Aorta (tissue), 5 donors: ENCODE measurements at places on chromosomes 7 and 10. TPM values are rescaled to one million over a fixed set of nuclear protein-coding genes. Genes with fewer than 3 reads are reported as not detected.

- DNase-seq, result no peak
Measured at GRCh38 chr10:113381416-113381815, 171.4 kb upstream of the HABP2 start.

- DNase-seq, result no peak
Measured at GRCh38 chr7:70006261-70006920, 408.1 kb downstream of the AUTS2 start.

DNA sequence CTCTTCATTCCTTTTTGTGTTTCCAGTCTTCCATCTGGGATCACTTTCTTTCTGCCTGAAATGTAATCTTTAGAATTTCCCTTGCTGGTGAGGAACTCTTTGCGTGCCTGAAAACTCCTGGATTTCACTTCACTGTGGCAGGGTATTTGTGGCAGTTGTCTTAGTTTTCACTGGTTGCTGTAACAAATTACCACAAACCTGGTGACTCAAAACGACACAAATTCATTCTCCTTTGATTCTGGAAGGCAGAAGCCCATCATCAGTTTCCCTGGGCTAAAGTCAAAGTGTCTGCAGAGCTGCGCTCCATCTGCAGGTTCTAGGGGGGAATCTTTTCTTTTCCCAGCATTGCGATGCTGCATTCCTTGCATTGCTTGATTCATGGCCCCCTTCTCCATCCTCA, 109.3 kb downstream of the RBM20 start:
- DNase-seq, result no peak

DNA sequence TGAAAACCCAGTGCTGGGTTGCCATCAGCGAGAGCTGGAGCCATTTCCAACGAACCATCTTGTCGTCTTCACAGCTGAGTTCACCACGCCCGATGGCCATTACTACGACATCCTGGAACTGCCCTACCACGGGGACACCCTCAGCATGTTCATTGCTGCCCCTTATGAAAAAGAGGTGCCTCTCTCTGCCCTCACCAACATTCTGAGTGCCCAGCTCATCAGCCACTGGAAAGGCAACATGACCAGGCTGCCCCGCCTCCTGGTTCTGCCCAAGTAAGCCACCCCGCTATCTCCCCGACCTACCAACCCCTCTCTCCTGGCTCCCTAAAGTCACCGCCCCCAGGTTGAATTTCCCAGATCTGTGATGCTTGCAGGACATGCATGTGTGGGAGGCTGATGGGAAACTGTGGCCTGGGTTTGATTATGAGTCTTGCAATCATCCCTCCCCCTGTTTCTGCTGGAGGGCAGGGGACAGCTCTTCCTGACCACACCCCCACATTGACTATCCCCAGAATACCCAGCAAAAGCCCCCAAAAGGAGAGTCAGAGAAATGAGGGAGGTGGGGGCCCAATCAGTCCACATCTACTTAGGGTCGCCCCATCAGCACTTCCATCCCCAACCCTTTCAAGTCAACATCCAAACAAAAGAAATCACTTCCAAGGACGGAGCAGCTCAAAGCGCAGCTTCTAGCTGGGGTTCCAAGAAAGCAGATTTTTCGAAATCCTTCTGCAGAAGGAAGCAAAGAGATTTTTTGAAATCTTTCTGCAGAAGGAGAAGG, 6.9 kb downstream of the SERPINE1 start:
- no peak for DNase-seq

The HOXA7 gene
- 2.4 TPM for polyA plus RNA-seq

DNA sequence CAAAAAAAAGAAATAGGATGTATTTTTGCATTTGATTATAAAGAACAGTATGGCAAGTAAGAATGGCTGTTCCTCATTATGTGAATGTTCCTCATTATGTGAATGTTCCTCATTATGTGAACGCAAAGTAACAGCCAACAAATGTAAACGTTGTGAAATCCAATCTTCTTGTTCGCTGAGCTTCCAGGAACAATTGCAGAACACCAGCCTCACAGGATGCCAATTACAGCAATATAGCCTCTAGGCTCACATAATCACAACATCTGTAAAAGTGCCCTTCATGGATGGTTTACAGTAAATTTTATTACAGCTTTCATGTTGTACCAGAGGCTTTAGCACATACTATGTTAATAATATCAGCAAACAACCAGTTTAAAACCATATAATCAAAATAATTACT, 71.6 kb downstream of the THSD7A start:
- DNase-seq, result no peak

The FBXO24 gene
- polyA plus RNA-seq, result 1.2 TPM
